ENCODE measurements at places on chromosomes 2 and 18. TPM values are rescaled to one million over a fixed set of nuclear protein-coding genes. Genes with fewer than 3 reads are reported as not detected.

The LPIN1 gene
- 45.7 TPM for total RNA-seq

The ZNF521 gene
- total RNA-seq = 5.3 TPM

The NLRC4 gene
- total RNA-seq = 0.22 TPM

The SP140 gene
- 2.2 TPM for total RNA-seq

The ZNF532 gene
- 14.8 TPM for total RNA-seq

The SCYGR3 gene
- total RNA-seq = not detected

The SNED1 gene
- total RNA-seq = 4.6 TPM

The DPP10 gene
- 8.1 TPM for total RNA-seq

DNA sequence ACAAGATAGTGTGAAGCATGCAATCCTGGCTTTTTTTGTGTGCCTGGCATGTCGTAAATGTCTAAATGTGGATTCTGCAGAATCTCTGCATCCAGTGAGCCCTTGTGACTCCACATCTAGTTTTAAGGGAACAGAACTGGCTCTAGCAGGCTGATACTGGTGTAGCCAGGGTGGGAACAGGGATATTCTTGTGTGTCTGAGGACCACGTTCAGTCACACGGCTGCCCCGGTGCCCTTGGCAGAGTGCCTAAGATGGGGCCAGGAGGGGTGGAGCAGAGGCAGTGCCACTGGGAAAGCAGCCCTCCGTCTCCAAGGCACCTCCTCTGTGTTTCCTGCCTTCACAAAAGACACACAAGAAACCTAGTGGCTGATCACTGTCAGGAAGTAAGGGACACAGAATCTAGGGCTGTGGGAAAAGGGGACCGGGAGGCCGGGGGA is 91.5 kb upstream of the PARD3B start:
- H3K27ac ChIP-seq = no peak overlapping the region
- no peaks in the 10 kb centered on the region for H3K27me3 ChIP-seq
- peak; percentile 61 for DNase-seq
- H3K4me3 ChIP-seq = no peak overlapping the region

DNA sequence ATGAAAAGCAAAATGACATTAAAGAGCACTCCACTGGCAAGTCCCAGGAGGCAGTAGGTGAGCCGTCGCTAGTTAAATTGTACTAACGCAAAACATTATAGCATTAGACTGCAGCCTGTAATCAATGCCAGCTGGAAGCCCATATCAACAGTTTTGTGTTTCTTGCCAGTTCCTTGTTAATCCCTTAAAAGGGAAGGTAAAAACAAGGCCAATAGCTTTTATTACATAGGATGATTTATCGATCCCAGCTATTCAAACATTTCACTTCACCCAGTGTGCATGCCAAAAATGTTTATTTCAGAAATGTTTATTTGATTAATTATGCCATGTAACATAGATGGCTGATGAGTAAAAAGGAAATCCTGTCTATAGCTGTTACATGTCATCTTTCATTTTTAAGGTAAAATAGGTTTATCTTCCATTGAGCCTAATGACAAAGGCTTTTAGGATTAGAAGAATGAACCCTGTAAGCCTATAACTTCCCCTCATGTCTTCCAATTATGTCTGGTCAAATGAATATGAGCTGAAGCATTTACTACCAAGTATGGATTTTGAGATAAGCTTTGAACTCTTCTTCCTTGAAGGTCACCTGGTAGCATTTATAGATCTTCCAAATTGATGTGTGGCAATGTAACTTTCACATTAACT is 591.2 kb downstream of the RNF144A start:
- no peaks in the 10 kb centered on the region for H3K27me3 ChIP-seq
- H3K4me1 ChIP-seq = no peaks in the 10 kb centered on the region
- no peak for DNase-seq
- H3K27ac ChIP-seq = no peak overlapping the region

DNA sequence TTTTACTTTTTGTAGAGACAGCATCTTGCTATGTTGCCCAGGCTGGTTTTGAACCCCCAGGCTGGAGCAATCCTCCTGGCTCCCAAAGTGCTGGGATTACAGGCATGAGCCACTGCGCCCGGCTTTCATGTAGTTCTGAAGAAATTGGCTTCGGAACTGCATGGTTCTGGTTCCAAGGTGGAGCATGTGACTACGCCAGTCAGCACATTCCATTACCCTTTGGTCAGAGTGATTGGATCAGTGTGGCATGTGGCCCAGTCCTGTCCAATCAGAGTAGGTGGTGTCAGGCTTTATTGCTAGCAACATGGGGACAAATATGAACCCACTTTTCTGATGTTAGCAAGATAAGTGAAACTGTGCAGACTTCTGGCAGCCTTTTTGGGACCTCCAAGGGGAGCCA is 16.3 kb upstream of the ATOH8 start:
- no peaks in the 10 kb centered on the region for H3K36me3 ChIP-seq
- no peaks in the 10 kb centered on the region for H3K27me3 ChIP-seq
- H3K4me1 ChIP-seq = peaks cover 4% of the 10 kb centered on the region
- H3K27ac ChIP-seq = no peak overlapping the region
- H3K4me3 ChIP-seq = no peak overlapping the region

- H3K36me3 ChIP-seq = no peaks in the 10 kb centered on the region
- no peaks in the 10 kb centered on the region for H3K27me3 ChIP-seq
- no peak overlapping the region for H3K4me3 ChIP-seq
- DNase-seq = no peak
- H3K27ac ChIP-seq = no peak overlapping the region
Observed at GRCh38 chr2:26552641-26553374, 74.9 kb upstream of the OTOF start.

DNA sequence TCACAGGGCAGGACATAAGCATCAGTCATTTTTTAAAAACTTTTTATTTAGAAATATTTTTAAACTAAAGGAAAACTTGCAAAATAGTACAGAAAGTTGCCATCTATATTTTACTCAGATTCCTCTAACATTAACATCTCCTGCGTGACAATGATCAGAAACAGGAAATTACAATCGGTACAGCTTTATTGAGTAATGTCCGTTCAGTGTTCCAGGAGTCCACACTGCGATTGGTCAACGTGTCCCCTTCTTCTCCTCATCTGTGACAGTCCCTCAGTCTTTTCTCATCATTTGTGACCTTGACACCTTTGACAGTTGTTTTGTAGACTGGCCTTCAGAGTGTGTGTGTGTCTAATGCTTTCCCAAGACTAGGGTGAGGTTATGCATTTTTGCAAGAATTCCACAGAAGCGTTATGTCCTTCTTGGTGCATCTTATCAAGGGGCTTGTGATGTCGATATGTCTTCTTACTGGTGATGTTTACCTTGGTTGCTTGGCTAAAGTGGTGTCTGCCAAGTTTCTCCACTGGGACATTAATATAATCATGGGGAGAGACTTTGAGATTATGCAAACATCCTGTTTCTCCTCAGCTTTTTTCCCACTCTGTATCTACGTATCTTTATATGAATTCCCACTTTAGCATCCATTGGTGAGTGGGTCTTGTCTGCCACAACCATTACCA is 21.4 kb upstream of the TMEM177 start:
- DNase-seq = no peak
- no peak overlapping the region for H3K27ac ChIP-seq
- H3K27me3 ChIP-seq = no peaks in the 10 kb centered on the region
- no peak overlapping the region for H3K4me3 ChIP-seq
- no peaks in the 10 kb centered on the region for H3K4me1 ChIP-seq

DNA sequence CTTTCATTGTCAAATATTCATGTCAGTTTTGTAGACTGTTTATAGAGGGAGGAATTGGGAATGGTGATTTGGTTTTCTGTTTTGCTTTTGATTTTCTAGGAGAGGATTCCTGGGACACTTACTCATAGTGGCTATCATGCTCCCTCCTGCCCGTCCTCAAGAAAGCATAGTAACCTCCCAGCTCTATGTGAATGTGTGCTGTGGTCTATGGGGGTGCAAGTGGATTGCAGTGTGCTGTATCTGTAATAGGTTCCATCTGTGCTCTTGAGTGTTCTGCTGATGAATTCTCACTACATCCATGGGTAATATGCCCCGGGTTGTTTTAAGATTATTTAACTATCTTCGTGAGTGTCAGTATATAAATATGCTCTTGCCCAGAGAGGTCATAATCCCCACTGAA is 811.3 kb downstream of the CNTNAP5 start:
- no peak overlapping the region for H3K27ac ChIP-seq
- no peak for DNase-seq
- no peaks in the 10 kb centered on the region for H3K4me1 ChIP-seq
- no peak overlapping the region for H3K4me3 ChIP-seq
- H3K36me3 ChIP-seq = no peaks in the 10 kb centered on the region
- no peaks in the 10 kb centered on the region for H3K27me3 ChIP-seq

GRCh38 chr2:937530-937929 is 13.1 kb upstream of the SNTG2 start:
- H3K4me3 ChIP-seq = no peak overlapping the region
- H3K27me3 ChIP-seq = no peaks in the 10 kb centered on the region
- no peaks in the 10 kb centered on the region for H3K36me3 ChIP-seq
- no peak for DNase-seq
- H3K4me1 ChIP-seq = no peaks in the 10 kb centered on the region
- no peak overlapping the region for H3K27ac ChIP-seq

- no peaks in the 10 kb centered on the region for H3K36me3 ChIP-seq
- H3K27ac ChIP-seq = no peak overlapping the region
- DNase-seq = no peak
- H3K4me3 ChIP-seq = no peak overlapping the region
- H3K4me1 ChIP-seq = no peaks in the 10 kb centered on the region
Observed at GRCh38 chr2:39685126-39685525, 19.4 kb downstream of the TMEM178A start.

GRCh38 chr2:114113518-114113917 is 223.6 kb downstream of the ACTR3 start:
- H3K27ac ChIP-seq = no peak overlapping the region
- peaks cover 4% of the 10 kb centered on the region for H3K27me3 ChIP-seq
- H3K36me3 ChIP-seq = no peaks in the 10 kb centered on the region
- no peaks in the 10 kb centered on the region for H3K4me1 ChIP-seq
- DNase-seq = no peak
- H3K4me3 ChIP-seq = no peak overlapping the region

DNA sequence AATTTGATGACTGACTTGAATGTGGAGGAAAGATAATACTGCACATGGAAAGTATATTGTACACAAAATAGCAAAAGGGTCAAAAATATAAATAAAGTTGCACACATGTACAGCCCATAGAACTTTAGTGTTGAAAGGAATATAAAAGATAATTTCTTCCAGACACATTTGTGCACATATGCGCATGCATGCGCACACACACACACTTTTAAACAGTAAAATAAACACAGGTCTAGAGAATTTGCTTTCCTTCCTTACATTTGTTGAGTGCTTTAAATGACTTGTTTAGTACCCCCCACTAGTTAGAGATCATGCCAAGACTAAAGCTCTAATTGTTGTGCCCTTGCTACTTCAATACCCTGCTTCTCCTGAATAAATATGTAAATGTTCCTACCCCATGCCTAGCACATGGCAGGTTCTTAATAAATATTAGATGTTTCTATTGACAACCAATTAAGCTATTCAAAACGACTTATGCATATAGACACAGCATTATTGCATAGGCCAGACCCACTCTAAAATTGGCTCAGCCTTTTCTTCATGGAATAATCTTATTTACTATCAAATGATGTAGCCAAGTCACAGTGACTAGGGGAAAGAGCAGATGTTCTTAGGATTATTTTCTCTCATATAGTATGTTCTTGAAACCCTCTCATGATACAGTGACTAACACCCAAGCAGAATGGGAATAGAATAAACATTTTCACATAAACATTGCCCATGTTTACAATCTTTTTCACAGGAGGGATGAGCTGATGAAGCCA is 165.5 kb upstream of the ACVR2A start:
- no peak for DNase-seq
- no peak overlapping the region for H3K27ac ChIP-seq
- no peaks in the 10 kb centered on the region for H3K4me1 ChIP-seq

DNA sequence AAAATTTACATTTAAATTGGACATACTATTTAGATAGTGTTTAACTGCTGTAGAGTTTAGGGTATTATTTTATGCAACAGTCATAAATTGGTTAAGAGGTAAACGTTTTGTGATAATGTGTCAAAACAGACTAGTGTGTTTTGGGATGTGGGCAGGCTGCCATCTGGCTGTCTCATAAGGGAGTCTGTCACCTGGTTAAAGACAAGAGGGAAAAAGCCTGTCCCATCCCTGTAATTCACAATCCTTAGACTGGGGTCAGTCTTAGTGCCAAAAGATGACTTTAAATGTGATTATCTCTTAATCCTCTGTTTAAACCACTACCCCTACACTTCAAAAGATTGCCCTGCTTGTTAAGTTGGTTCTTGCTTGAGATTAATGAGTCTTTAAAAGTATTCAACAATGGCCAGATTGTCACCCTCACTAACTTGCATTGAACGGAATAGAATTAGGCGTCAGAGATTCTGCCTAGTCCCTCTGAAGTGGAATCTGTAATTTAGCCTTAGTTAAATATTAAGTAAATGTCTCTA is 59.2 kb downstream of the SGPP2 start:
- H3K4me1 ChIP-seq = no peaks in the 10 kb centered on the region
- H3K27ac ChIP-seq = no peak overlapping the region
- H3K27me3 ChIP-seq = no peaks in the 10 kb centered on the region
- peak; percentile 46 for DNase-seq
- no peaks in the 10 kb centered on the region for H3K36me3 ChIP-seq

DNA sequence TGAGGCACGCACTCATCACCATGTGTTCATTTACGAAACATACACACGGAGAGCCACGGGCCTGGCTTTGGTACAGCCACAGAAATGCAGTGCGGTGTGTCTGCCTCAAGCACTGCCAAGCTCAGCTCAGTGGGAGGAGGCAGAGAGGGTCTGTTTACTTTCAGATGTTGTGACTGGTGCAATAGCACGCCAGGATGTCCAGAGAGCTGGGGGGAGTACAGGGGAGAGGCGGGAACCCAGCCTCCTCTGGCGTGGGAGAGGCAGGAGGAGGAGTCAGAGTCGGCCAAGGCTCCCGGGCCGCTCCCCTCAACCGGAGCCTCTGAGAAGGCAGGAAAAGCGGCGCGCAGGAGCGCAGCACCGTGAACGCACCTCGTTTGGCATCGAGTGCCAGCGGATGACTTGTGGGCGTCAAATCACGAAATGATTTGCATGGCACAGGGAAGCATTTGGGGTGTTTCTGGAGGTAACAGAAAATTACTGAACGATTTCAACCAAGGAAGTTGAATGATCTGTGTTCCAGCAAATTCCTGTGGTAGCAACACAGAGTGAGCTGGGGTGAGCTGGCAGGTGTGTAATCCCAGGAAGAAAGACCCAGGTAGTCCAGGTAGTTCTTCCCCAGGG is 143.0 kb downstream of the ZNF516 start:
- peak; percentile 41 for DNase-seq
- H3K36me3 ChIP-seq = no peaks in the 10 kb centered on the region
- H3K27me3 ChIP-seq = no peaks in the 10 kb centered on the region
- H3K4me1 ChIP-seq = peaks cover 6% of the 10 kb centered on the region
- no peak overlapping the region for H3K27ac ChIP-seq
- no peak overlapping the region for H3K4me3 ChIP-seq

GRCh38 chr18:43514747-43515146 is 237.5 kb upstream of the SYT4 start:
- no peak overlapping the region for H3K27ac ChIP-seq
- H3K27me3 ChIP-seq = no peaks in the 10 kb centered on the region
- no peak overlapping the region for H3K4me3 ChIP-seq
- DNase-seq = no peak
- H3K36me3 ChIP-seq = no peaks in the 10 kb centered on the region
